Pancreas (tissue), 10 donors: ENCODE measurements at places on chromosomes 1 and 21. TPM values are rescaled to one million over a fixed set of nuclear protein-coding genes. Genes with fewer than 3 reads are reported as not detected.

The RPL22 gene
- 378 TPM for polyA plus RNA-seq

GRCh38 chr1:211893260-211893659 lies 62.7 kb upstream of the LPGAT1 start:
- H3K27me3 ChIP-seq, result no peaks in the 10 kb centered on the region
- no peak overlapping the region for H3K4me3 ChIP-seq
- DNase-seq, result no peak

GRCh38 chr1:29820401-29820800 lies 584.1 kb downstream of the PTPRU start:
- no peak overlapping the region for H3K4me3 ChIP-seq
- no peaks in the 10 kb centered on the region for H3K4me1 ChIP-seq
- H3K27ac ChIP-seq, result no peak overlapping the region
- H3K27me3 ChIP-seq, result no peaks in the 10 kb centered on the region
- H3K36me3 ChIP-seq, result no peaks in the 10 kb centered on the region

DNA sequence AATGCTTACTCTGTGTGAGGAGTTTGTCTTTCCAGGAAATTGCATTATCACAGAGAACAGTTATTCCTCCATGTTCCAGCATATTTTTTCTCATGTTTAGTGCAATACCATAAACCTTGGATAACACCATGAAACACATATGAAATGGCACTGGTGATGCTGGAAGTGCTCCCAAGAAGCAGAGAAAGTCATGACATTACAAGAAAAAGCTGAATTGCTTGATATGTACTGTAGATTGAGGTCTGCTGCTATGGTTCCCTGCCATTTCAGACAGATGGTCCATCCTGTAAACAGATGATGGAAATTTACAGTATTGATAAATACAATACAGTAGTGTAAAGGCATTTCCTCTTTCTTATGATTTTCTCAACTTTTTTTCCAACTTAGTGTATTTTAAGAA lies 422.1 kb downstream of the LRRIQ3 start:
- H3K27me3 ChIP-seq, result no peaks in the 10 kb centered on the region
- no peak overlapping the region for H3K27ac ChIP-seq
- H3K36me3 ChIP-seq, result no peaks in the 10 kb centered on the region
- H3K4me3 ChIP-seq, result no peak overlapping the region
- no peak for DNase-seq
